Spinal cord (tissue), 10 donors: ENCODE measurements at places on chromosomes 5 and 9. TPM values are rescaled to one million over a fixed set of nuclear protein-coding genes. Genes with fewer than 3 reads are reported as not detected.

CCL21 gene
- 0.18 TPM for polyA plus RNA-seq

ADAMTS6 gene
- polyA plus RNA-seq = 5.3 TPM

ANKRA2 gene
- 52.1 TPM for polyA plus RNA-seq

PRSS3 gene
- polyA plus RNA-seq = 16.7 TPM

TMEFF1 gene
- polyA plus RNA-seq = 18.0 TPM

- H3K36me3 ChIP-seq = no peaks in the 10 kb centered on the region
Observed at GRCh38 chr5:105350486-105351140, 1788.0 kb upstream of the NUDT12 start.

DNA sequence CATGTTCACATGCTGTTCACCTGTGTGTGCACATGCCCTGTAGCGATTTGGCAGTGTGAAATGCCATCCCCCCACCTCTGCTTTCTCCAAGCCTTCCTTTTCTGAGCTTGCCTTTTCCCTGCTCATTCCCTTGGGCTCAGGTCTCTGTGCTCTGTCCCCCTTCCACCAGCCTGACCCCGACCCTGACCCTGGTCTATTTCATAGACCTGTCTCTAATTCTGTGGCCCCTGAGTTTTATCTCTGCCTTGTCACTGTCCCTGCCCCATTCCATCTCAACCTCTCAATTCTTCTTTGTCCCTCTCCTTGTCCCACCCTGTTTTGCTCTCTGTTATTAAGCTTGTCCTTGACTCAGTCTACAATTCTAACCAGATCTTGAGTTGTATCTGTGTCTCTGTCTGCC lies 735 bp downstream of the ARAP3 start:
- peak overlapping the region; percentile 1 for H3K4me3 ChIP-seq
- peaks cover 28% of the 10 kb centered on the region for H3K4me1 ChIP-seq
- H3K27ac ChIP-seq = peak overlapping the region; percentile 29
- no peaks in the 10 kb centered on the region for H3K27me3 ChIP-seq
- DNase-seq = no peak

GRCh38 chr9:127550751-127551150 lies 61.3 kb upstream of the STXBP1 start:
- no peak overlapping the region for H3K4me3 ChIP-seq
- H3K27ac ChIP-seq = no peak overlapping the region
- H3K4me1 ChIP-seq = peaks cover 31% of the 10 kb centered on the region
- no peaks in the 10 kb centered on the region for H3K27me3 ChIP-seq

DNA sequence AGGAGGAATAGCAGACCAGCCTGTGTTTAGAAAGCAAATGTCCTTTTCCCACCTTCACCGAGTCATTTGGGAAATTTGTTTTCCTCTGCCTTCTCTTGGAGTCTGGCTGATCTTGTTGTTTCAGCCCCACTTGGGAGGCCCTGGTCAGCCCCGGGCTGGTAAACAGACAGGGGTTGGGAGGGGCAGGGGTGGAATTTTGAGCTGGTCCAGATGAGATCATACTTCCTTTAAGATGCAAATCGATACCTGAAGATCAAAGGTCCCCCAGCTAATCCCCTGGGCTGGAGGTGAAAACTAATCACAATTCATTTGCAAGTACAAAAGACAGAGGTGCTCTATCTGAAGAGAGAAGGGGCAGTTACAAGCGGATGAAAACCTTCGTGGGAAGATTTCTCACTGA lies 118.4 kb downstream of the PAPPA start:
- H3K4me3 ChIP-seq = no peak overlapping the region
- H3K27me3 ChIP-seq = peaks cover 19% of the 10 kb centered on the region
- no peaks in the 10 kb centered on the region for H3K4me1 ChIP-seq
- H3K36me3 ChIP-seq = no peaks in the 10 kb centered on the region

DNA sequence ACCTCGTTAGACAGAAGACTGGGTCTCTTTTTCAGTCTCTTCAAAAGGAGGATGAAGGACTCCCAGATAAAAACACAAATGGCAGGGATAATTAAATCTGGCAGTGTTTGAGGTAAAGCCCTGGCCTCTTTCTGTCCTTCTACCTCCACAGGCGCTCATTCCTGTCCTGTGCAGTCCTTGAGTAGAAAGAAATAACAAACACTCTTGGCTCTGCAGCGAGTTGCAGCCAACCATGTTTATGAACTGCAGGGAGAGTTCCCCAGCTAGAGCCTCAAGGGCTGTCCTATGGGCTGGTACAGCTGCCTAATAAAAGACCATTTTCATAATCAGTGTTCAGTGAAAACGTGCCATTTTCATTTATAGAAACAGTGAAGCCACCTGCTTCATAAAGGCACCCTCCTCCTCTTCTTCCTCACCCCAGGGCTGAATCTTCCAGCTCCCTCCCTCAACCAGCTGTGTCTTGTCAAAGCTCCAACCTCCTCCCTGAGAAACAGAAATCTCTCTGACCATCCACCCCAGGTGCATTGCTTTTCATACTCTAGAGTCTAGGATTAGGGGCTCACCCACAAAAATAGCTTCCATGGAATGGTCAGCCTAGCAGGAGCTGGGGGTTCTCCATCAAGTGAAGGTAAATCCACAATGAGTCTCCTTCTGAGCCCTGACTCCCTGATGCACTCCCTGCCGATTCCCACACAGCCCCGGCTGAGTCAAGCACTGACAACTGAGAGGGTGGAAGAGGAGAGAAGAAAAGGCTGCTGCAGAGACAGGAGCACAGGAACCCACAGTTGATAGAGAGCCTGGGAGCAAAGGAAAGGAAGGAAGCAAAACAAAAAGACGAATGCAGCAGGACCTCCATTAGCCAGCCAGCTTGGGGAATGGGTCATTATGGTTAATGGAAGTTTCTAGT lies 150.7 kb downstream of the CMYA5 start:
- no peaks in the 10 kb centered on the region for H3K36me3 ChIP-seq
- H3K4me3 ChIP-seq = no peak overlapping the region
- H3K4me1 ChIP-seq = peaks cover 29% of the 10 kb centered on the region
- H3K27me3 ChIP-seq = no peaks in the 10 kb centered on the region

DNA sequence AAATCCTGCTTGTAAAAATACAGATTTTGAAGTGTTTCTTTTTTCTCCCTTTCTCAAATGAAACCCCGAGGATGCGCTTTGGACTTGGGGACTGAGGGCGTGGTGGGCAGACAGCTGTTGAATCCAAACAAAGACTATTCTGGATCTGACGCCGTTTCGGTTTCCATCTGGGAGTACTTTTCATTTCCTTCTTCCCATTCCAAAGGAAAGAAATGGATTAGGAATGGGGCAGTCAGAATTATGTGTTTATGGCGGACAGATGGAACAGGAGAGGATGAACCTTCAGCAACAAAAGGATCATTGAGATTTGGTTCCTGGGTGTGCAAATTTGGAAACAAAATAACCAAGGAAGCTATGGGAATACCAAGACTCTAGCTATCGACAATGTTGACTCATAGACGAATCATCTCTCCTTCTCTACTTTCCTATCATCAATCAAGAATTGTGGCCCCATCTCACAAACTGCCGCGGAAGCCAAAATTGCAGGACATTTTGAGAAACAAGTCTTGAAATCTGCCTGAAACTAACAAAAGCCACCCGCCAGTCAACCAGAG lies 300.6 kb downstream of the PARP8 start:
- no peaks in the 10 kb centered on the region for H3K36me3 ChIP-seq
- no peak overlapping the region for H3K4me3 ChIP-seq

GRCh38 chr9:23674016-23674585 lies 151.9 kb downstream of the ELAVL2 start:
- no peak overlapping the region for H3K27ac ChIP-seq
- no peak overlapping the region for H3K4me3 ChIP-seq
- H3K4me1 ChIP-seq = no peaks in the 10 kb centered on the region
- DNase-seq = no peak
- no peaks in the 10 kb centered on the region for H3K27me3 ChIP-seq
- H3K36me3 ChIP-seq = no peaks in the 10 kb centered on the region

GRCh38 chr9:89522261-89522958 lies 24.5 kb upstream of the SEMA4D start:
- no peaks in the 10 kb centered on the region for H3K36me3 ChIP-seq
- H3K27me3 ChIP-seq = no peaks in the 10 kb centered on the region
- no peak overlapping the region for H3K27ac ChIP-seq
- no peak overlapping the region for H3K4me3 ChIP-seq

DNA sequence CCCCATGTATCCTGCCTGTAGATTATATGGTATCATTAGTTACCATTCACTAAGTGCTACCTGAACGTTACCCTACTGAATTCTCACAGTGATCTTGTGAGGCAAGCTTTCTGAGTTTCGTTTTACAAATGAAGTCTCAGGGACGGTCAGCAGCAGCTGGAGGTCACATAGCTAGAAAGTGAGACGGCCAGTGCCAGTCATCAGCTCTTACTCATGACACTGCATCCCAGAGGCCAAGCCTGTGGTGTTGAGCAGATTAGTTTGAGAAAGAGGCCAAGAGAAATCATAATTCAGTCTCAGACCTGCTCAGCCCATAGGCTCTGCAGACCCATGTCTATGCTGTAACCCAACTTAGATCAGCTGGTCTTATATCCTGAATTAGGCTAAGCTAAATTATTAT lies 95.7 kb upstream of the EGFLAM start:
- peaks cover 3% of the 10 kb centered on the region for H3K4me1 ChIP-seq
- no peak overlapping the region for H3K27ac ChIP-seq
- no peak overlapping the region for H3K4me3 ChIP-seq
- no peaks in the 10 kb centered on the region for H3K27me3 ChIP-seq
- no peaks in the 10 kb centered on the region for H3K36me3 ChIP-seq
- no peak for DNase-seq
